Stimulated activated CD8-positive, alpha-beta memory T cell treated with anti-CD3 and anti-CD28 coated beads, Interleukin-4, amount 100 ng/mL, for 4 hours (primary cell): ENCODE measurements at places on chromosomes 4 and X.

DNA sequence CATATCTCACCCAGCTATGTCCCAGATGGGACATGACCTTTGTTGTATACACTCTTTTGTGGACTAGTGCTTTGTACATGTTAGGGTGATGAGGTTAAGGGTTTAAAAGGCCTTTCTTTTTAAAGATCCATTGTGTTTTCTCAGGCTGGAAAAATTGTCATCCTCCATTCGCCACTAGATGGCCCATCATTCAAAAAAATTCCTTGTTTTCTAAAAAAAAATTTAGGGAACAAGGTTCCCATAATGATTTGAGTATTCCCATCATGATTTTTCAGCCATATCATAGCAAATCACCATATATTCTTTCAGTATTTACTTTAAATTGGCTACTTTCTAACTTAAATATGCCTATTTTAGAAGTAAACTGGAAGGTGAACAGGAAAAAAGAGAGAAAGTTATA is 91.9 kb upstream of the TMEM164 start:
- DNase-seq = no peak

DNA sequence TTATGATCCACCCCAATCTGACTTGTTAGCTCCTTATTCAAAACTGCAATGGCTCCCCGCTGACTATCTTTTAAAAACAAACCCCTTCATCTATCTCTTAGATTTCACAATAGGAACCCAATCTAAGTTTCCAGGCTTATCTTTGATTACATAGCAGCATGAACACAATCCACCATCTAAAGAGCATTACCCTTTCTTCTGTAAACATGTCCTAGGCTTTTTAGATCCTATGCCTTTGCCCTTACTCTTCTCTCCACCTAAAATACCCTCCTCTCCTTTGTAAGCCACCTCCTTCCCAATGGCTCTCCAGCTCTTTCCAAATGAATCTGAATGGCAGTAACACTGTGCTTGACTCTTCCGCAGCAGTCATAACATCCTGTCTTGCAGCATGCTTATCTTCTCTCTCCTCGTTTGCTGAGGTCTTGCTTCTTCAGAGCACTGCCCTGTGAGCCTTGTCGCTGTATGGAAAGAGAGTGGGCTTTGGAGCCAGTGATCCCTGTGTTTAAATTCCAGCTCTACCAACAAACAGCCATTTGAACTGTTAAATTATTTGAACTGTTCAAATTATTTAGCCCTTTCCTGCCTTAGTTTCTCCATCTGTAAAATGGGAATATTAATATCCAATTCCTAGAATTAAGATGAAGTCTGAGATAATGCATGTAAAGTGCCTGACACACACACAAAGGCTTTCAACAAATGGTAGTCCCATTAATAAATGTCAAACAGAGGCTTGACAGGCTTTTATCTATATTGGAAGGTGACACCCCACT is 16.2 kb upstream of the TSPAN5 start:
- DNase-seq = no peak

DNA sequence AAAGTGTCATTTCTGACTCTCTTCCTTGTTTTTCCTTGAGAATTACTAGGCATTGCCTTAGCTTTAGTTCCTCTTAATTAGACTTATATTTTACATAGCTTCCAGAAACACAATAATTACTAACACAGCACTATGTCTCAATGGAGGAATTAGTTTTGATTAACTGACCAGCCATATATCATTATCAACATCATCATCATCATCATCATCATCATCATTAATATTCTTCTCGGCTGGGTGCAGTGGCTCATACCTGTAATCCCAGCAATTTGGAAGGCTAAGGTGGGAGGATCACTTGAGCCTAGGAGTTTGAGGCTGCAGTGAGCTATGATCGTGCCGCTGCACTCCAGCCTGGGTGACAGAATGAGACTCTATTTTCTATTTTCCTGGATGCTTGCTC is 2.7 kb upstream of the SLC25A5 start:
- no peak for DNase-seq

DNA sequence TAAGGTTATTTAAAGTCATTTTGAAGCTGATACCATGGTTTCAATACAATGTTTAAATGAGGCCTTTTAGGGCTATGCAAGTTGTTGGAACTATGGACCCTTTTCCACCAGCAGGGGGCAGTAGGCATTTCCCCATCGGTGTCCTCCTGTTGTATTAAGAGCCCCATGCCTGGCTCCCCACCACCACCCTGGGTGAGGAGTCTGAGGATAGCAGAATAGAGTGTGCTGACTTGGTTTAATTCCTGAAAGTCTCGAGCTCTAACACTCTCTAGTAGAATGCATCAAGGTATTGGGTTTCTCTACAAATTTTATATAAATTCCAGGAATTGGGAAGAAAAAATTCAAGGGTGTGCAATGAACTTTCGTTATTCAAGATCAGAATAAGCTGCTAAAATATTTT is 234.8 kb upstream of the JADE1 start:
- peak; percentile 41 for DNase-seq

DNA sequence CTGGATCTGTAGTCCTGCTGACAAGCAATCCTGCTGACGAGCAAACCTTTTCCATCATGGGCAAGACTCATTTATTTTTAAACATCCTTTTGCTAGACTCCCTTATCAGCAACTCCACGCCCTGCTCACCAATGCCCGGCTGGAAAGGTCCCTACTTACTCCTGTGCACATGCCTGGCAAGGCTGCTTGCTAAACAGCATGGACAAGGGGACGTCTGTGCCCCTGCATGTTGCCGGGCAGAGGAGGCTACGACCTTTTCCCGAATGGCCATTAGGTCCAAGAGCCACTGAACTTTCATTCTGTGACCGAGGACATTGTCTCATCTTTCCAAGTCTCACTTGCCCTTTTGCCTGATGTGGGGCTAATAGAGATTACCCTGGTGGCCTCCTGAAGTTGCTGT is 98.6 kb downstream of the MGST2 start:
- DNase-seq = no peak

- DNase-seq = no peak
These were observed 4.0 kb downstream of the ETFDH start for GRCh38 chr4:158676076-158676475.
